ENCODE measurements at places on chromosomes 16 and 17.

- DNase-seq: no peak
Observed at GRCh38 chr16:1713933-1714332, 7.9 kb downstream of the MAPK8IP3 start.

DNA sequence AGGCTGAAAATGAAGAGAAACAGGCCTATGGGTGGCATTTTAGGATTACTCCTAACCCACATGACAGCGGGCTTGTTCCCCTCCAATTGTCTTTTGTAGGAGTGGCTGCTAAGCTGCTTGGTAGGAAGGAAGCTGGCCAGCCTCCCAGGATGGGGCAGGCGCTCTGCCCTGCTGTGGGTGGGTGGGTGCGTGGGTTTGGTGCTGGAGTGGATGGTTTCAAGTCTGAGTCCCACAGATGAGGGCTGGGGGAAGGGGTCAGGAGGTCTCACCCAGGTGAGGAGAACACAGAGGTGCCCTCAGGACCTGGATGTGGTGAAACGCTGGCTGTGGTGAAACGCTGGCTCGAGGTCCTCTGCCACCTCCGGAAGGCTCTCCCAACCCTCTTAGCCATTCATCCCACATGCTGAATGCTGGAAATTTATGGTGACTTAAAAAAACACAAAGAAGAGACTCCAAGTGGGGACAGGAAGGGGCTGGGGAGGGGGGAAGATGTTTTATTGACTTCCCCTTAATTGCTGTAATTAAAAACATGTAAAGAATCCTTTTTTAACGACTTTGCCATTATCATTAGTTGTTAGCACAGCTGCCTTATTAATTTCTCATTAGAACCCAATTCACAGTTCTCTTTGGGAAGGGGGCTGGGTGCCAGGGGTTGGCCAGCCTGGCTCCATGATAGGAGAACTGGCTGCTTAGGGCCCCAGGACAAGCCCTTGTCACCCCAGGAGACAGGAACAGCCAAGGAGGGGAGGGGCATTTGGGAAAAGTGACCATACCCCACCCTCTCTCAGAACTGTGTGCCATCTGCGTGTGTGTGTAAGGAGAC is 153.5 kb upstream of the CDC42EP4 start:
- DNase-seq: no peak

GRCh38 chr17:42409523-42410318 is 13.3 kb downstream of the CAVIN1 start:
- no peak for DNase-seq

DNA sequence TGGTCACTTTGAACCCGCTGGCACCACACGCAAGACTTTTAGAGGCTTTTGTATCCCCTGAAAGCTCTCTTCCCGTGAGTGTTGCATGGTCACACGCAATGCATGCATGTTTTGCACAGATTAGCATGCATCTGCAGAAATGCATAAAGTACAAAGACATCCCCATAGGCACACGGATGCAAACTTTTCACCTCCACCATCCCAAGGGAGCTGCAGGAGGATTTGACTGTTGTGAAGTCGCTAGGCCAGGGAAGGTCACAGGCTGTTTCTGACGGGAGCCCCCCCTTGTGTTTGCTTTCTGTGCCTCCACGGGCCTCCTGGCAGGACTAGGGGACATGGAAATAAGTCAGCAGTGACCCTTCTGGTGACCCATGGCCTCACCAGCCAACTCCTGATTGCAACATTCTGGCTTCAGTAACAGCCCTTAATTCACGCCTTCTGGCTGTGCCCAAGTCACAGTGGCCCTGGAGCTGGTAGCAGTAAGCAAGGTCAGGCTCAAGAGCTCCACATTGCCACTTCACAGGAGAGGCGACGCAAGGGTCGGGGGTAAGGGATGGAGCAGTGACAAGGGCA is 45.1 kb downstream of the SOX9 start:
- no peak for DNase-seq

Data from NK-92 treated with Interleukin-12 subunit alpha and Interleukin-12 subunit beta, amount 100 ng/mL, for 24 hours (cell line).